ENCODE measurements at places on chromosomes 16 and 17.

DNA sequence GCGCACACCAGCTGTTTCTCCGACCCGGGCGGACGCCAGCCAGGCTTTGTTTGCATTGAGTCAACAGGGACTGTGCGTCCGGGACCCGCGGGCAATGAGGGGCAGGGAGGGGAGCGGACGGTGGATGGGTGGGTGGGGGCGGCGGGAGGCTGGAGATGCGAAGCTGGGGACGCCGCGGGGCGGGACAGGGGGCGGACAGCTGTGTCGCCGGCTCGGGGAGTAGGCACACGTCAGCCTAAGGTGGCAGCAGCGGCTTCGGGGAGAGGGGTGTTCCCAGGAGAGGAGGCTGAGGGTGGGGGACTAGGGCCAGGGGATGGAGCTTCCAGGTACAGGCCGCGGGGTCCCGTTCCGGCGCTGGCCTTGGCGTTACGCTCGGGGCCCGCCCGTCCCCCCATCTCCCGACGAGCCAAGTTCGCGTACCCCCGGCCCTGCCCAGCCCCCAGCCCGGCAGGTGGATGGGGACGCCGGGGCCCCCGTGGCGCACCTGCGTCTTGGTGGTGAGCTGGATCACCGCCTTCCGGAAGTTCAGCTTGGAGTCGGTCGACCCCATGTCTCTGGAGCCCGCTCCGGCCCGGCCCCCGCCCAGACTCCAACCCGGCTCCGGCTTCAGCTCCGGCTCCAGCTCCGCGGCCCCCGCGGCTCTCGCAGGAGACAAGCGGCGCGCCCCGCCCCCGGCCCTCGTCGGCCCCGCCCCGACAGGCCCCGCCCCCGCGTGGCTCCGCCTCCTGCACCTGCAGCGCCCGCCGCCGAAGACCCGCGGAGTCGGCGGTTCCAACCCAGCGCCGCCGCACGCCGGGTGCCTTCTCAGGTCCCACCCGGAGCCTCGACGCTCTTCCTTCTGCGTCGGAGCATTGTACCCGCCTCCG lies at the start of gene HID1:
Gene HID1 (minus strand): TSS at position 653 of the 866 bp plus-strand sequence. CDS start 103 bp downstream, at position 550.
- peak; percentile 74 for DNase-seq

DNA sequence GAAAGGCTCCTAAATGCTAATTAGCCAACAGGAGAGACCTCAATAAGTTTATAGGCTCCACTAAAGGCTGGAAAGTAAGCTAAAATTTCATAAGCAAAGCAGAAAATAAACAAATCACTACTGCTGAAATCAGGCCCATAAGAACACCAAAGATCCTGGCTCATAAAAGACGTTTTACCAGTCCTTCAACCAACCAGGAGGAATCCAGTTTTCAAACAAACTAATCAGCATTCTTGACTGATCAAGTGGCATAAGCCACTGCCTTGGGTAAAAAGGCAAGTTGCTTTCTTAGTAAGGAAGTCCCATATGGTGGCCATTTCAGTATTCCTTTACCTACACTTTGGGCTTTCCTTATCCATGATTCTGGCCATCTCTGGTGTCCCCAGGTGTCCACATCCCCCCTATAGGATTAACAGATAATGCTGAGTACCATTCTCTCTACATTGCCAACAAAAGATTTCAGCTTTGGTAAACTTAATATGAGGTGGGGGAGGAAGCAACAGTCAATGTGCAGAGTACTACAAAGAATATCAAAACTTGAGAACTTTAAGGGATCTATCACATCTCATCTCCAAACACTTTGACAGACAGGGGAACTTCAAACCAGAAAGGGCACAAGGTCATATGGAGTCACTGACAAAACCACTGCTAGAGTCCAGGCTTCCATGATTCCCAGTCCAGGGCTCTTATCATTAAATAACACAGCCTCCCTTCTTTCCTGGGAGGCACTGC lies 1.3 kb downstream of the TOM1L2 start:
- no peak for DNase-seq

DNA sequence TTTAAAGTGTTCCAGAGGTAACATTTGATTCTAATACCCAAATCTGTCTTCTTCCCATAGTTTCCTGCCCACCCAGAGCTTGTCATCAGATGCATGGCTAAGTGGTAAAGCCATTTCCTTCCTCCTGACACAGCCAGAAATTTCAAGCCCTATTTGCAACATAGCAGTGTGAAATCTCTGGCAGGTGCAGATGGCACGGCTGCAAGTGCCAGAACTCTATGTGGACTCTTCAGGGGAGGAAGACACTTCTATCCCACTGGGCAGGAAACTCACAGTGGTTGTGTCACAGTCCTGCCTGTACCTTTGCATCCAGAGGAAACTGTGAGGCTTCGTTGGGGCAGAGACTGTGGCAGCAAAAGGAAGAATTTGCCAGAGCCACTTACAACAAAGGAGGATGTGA lies 13.2 kb downstream of the DYNLRB2 start:
- no peak for DNase-seq

DNA sequence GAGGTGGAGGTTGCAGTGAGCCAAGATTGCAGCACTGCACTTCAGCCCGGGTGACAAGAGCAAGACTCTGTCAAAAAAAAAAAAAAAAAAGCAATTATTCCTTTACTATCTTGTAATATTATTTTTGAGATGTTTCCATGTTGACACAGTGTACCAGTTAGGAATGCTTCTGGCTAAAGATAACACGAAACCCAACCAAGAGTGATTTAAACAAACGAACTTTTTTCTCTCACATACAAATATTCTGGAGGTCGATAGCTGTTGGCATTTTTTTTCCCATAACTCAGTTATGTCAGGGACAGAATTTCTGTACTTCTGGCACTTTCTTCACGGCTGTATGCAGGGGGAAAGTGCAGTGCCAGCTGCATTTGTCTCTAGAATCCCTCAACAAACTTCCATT lies 9.9 kb upstream of the PPM1D start:
- DNase-seq: no peak

- no peak for DNase-seq
These were observed 15.9 kb downstream of the B9D1 start for GRCh38 chr17:19346351-19347255.

- DNase-seq: no peak
These were observed 67.8 kb downstream of the MAF start for GRCh38 chr16:79532785-79533184.

- no peak for DNase-seq
These were observed 14.9 kb downstream of the NAGPA start for GRCh38 chr16:5018793-5019192.

- DNase-seq: no peak
These were observed 11.6 kb downstream of the FBXL19 start for GRCh38 chr16:30934827-30935557.

- no peak for DNase-seq
These were observed 11.9 kb downstream of the PITPNC1 start for GRCh38 chr17:67388986-67389385.

DNA sequence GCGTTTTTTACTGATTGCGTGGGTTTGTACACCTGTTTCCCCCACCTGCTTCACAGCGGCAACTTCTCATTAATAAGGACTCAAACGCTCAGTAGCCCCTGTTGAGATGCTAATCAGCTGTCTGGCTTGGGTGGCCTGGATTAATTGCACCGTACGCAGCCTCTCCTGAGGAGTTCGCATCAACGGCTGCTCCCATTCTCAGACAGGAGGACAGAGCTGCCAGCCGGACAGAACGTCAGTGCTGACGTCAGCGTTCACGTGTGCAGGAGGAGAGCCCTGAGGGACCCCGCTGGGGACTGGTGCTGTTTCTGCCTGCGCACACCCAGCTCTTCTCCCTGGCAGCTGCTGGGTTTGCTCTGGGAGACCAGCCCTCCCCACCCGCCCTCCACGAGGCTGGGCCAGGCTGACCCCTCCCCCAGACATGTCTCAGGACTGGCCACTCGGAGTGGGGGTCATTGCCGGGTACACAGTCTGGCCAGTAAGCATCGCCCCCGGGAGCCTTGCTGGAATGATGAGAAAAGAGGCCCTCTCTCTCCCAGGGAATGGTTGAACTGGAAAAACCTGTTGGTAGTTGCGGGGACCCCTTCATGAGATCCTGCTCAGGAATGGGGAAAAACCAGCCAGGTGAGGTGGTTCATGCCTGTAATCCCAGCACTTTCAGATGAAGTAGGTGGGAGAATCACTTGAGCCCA lies 5.7 kb upstream of the BANP start:
- no peak for DNase-seq

DNA sequence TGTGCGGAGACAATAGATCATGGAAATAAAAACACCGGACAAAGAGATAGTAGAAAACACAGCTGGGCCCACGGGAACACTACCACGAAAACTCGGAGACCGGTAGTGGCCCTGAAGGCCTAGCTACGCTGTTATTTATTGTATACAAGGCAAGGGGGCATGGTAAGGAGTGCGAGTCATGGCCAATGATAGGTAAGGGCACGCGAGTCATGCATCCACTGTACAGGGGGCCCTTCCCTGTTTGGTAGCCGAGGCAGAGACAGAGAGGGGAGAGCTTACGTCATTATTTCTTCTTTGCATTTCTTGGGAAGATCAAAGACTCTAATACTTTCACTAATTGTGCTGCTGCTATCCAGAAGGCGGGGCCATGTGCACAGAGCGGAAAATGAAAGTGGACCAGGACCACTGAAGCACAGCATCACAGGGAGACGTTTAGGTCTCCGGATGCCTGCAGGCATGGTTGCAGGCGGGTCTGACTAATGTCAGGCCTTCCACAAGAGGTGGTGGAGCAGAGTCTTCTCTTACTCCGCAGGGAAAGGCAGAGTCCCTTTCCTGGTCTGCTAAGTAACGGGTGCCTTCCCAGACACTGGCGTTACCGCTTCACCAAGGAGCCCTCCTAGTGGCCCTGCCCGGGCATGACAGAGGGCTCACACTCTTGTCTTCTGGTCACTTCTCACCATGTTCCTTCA lies 74.4 kb upstream of the ARL4D start:
- no peak for DNase-seq

- no peak for DNase-seq
These were observed 17.3 kb upstream of the SPN start for GRCh38 chr16:29645694-29646187.

Measured in stimulated activated CD8-positive, alpha-beta memory T cell treated with anti-CD3 and anti-CD28 coated beads, Interleukin-2, amount 100 ng/mL, for 1 hour (primary cell).